ENCODE measurements at places on chromosomes 6 and 20.

GRCh38 chr6:20661721-20662120 lies 127.5 kb downstream of the CDKAL1 start:
- DNase-seq: no peak

- DNase-seq: no peak
Observed at GRCh38 chr6:44390158-44390683, 2.7 kb downstream of the CDC5L start.

DNA sequence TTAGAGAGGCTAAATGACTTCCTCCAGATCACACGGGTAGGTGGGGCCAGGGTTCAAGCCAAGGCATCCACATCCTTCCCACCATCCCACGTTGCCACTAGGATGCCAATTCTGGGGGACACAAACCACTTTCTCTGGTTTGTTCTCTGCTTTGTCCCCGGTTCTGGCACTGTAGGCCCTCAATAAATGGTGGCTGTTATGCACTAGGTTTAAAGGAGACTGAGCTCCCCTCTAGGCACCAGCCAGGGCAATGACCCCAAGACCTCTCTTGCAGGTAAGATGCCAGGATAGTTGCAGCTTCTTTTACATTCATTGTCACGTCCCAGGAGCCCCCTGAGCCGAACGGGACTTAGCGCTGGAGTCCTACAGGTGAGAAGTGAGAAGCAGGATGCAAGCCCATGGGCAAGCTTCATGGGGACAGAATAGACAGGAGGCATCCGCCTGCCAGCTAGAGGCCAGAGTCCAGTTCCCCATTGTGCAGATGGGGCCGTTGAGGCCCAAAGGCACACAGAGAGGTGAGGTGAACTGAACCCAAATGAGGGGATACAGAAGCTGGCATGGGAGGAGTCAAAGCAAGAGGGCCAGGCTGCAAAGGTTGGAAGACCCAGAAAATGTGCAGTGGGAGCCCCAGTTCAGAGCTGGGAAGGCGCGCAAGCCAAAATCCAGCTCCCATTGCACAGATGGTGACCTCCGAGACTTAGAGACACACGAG lies 677 bp downstream of the PXMP4 start:
- DNase-seq: no peak

- DNase-seq: no peak
Observed at GRCh38 chr6:140353536-140353935, 979.1 kb upstream of the CITED2 start.

DNA sequence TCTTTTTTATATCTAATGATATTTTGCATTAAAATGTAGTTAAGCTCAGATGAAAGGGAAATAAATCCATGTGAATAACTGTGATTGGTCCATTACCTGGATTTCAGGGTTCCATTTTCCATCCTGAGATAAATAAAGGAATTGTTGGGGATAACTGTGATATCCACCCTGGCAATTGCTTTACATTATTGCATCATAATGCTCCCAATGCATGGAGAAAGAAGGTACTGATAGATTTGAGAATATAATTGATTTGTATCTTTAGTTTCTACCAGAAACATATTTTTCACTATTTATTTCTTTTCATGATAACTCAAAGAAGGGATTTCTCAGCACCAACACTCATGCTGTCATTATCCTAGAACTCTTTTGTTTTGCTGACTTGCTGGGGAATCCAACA lies 102.0 kb upstream of the KCNQ5 start:
- DNase-seq: no peak

GRCh38 chr6:16948396-16948795 lies 153.5 kb upstream of the STMND1 start:
- no peak for DNase-seq

DNA sequence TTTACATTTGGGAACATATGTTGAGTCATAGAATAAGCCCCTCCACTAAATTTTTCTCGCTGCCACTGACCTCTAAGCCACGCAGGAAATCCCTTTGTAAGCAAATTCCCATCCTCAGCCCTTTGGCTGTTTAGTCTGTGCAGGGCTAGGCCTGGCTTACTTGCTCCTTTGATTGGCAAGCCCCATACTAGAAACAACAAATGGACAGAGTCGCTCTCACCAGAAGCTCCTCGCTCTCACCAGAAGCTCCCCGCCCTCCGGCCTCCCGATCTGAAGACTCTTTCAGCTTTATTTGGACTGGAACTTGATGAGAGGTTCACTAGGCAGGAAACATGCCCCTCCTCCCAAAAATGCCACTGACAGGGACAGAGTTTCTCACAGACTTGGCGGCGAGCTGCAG lies 149.2 kb upstream of the EXOC2 start:
- no peak for DNase-seq

DNA sequence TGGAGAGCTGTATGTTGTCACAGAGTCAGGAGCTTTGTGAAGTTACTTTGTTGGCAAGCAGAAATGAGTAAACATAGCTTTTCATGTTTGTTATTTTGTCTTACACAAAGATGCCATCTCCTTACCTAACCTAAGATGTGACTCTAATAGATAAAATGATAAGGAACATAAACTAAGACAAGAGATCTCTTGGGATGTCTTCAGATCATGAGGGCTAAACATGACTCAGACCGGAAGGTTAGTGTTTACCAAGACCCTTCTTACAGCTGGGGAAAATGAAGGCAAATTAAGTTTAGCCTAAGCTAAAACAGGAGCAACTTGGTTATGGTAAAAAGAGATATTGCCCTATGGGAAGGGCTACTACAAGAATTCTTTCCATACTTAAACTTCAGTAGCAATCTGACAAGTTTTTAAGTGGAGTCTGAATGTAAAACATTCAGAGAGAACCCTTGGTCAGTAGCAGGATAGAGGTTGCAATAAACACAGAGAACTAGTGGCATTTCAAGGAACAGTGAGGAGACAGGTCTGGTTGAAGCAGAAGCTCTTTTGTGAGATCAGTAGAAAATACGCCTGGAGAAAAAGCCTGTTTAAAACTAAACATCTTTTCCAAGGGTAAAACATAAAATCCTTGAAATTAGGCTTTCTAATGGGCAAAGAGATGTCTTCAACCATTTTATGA lies 29.9 kb downstream of the SGK1 start:
- DNase-seq: no peak

- no peak for DNase-seq
Observed at GRCh38 chr6:155830531-155830930, 374.9 kb upstream of the NOX3 start.

- DNase-seq: no peak
Observed at GRCh38 chr20:32301719-32302506, 24.5 kb downstream of the KIF3B start.

GRCh38 chr20:38336726-38337125 lies 9.6 kb upstream of the LBP start:
- no peak for DNase-seq

Measured in stimulated activated CD4-positive, alpha-beta T cell treated with anti-CD3 and anti-CD28 coated beads, Interleukin-2, amount 100 ng/mL, for 24 hours (primary cell).